SW 1271 (cell line): ENCODE measurements at places on chromosomes 6 and 20.

DNA sequence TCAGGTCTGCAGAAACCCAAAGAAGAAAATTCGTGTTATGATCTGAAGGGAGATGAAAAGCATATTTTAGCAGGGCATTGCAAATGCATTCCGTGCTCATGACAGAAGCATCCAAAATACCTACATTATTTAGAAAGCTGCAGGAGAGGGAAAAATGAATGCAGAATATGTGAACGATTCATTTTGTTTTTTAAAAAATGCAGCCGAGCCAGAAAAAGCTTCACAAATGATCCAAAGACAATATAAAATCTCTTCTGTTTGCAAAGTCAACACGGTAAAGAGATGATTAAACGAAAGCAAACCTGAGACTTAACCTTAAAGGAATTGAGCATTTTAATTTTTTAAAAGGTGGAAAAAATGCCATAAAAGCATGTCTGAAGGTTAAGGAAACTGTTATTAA, 136.1 kb upstream of the SULF2 start:
- no peak for DNase-seq

DNA sequence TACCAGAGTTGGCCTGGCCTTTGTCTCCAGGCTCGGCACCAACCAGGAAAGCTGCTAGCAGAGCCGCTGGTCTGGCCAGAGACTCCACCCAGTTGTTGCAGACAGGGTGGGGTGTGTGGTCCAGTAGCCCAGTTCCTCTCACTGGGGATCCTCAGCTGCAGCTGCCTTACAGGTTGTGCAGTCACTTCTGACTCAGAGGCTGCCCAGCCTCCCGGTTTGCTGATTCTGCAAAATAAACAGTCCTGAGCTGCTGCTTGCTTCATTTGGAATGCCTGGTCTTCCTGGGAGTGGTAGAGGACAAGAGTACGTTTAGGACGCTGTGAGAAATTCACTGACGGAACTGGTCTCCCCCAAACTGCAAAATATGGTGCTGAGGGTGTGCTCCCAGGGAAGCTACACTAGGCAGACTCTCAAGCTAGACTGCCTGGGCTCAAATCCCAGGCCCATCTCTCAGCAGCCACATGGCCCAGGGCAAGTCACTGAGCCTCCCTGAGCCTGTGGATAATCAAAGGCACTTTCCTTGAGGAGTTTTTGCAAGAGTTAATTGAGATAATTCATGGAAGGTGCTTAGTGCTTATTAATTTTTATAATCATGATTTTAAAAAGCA, 246.1 kb downstream of the TFAP2C start:
- DNase-seq, result no peak

DNA sequence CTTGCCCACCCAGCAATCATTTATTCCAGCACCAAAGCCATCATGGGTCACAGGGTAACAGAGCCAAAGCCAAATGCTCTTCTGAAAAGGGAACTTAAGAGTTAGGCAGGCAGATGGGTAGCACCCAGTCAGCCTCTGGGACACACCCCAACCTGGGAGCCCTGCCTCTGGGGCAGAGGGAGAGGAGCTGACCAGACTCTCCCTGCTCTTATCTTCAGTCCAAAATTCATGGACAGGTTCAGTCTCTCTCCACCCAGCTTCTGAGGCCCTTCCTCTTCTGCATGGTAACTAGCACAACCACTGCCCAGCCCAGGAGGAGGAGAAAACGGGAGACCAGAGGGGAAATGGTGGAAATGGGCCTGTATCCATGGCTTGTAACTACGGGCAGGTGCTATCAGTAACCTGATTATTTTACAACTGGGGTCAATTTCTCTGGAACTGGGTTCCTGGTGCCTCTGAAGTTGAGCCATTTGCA, 105.4 kb downstream of the NOL4L start:
- DNase-seq, result no peak

GRCh38 chr6:46338131-46338530, 153.1 kb downstream of the RCAN2 start:
- no peak for DNase-seq

- DNase-seq, result no peak
Measured at GRCh38 chr20:46122071-46122470, 4.0 kb downstream of the CD40 start.

- DNase-seq, result no peak
Measured at GRCh38 chr6:45712786-45713185, 302.9 kb downstream of the CLIC5 start.

DNA sequence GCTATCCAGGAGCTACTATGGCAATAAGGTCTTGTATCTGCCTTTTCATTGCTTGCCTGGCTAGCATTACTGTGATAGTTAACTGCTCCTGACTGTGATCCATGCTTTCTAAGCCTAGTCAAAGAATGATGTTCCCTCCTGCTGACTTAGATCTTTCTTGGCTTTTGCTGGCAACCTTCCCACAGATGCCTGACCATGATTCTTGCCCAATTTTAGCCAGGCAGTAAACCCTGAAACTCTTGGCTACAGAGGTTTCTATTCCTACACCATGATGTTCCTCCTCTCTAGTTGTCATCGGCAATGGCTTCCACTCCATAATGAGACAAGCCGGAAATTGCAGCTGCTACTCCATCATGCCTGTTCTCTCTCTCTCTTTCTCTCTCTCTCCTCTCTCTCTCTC, 238.1 kb downstream of the HAO1 start:
- no peak for DNase-seq

DNA sequence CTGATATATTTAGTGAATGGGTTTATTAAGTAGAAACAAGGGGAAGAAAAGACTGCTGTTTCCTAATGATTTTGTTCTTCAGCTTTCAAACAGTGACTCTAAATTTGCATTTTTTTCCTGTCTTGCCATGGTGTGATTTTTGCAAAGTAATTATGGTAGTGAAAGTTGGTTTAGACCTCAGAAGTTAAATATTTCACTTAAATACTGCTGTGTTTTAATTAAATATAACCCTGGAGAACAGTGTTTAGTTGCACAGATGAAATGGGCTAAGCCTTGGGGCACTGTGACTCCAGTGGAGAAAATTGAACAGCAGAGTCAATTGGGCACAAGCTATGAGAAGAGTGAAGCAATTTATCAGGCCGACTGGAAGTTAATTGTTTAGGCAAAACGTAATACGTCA, 111.1 kb upstream of the MCHR2 start:
- no peak for DNase-seq

GRCh38 chr6:128118401-128118800, 217.5 kb upstream of the THEMIS start:
- no peak for DNase-seq

DNA sequence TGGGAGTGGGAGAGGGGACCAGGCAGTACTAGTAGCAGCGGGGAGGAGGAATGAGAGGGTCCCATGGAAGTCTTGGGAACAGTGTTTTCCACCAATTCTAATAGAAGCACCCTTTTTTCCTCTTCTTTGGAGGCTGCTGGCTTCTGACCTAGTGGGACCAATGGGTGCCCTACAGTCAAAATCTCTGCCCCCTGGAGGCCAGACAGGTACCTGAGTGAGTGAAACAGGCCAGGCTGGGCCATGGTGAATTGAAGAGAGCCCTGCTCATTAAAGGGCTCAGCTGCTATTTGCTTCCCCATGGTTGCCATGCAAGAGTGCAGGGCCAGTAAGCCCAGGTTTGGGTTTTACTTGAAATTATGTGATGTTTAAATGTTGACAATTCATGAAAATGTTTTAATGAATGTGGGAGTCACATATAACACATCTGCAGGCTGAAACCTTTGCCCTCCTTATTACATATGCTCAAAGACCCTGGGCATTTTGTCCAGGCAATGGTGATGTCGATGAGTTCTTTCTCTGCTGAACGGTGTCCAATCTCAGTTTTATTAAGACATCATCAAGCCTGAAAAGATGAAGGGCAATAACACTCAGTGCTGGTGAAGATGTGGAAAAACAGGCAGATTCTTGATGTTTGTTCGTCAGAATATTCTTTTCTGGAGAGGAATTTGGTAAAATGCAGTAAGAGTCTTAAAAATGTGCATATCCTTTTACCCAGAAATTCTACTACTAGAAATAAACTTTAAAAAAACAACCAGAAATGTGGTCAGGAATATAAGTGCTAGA, 42.3 kb upstream of the OCSTAMP start:
- DNase-seq, result no peak

- DNase-seq, result no peak
Measured at GRCh38 chr6:156098839-156099238, 643.2 kb upstream of the NOX3 start.

DNA sequence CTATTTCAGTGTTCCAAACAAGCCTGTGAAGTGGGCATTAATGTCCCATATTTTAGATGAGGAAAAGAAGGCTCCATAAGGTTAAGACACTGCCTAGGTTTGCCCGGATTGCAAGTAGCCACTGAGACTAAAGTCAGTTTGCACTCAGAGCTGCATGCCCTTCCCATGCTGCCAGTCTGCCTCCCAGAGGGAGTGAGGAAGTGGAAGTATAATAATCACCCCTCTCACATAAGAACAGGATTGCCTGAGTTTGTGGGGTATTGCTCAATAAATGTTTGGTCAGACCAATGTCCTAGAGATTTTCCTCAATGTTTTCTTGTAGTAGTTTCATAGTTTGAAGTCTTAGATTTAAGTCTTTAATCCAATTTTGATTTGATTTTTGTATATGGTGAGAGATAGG, 43.9 kb upstream of the CLIC5 start:
- DNase-seq, result no peak

- no peak for DNase-seq
Measured at GRCh38 chr6:71681234-71681867, 205.0 kb upstream of the RIMS1 start.
